GOT3 (cell line): ENCODE measurements at places on chromosomes 7 and 10.

- DNase-seq, result no peak
Measured at GRCh38 chr7:131425992-131426391, 98.3 kb downstream of the MKLN1 start.

- DNase-seq, result no peak
Measured at GRCh38 chr10:82572744-82573143, 697.8 kb downstream of the NRG3 start.

DNA sequence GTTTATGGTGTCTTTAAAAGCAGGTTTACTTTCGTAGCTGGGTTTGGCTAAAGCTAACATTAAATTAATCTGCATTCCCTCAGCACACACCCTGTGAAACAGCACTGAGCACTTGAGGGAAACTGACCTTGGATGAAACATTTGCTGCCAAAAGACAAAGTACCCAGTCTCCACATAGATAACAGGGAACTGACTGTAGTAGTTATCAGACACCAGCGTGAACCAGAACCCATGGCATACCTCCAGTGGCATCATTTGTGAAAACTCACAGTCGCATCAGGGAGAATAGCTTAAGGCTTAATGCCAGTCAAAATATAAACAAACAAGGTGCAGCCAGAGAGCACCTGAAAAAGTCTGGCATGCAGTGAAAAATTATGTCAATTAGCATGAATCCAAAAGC is 357.8 kb upstream of the C7orf33 start:
- no peak for DNase-seq

DNA sequence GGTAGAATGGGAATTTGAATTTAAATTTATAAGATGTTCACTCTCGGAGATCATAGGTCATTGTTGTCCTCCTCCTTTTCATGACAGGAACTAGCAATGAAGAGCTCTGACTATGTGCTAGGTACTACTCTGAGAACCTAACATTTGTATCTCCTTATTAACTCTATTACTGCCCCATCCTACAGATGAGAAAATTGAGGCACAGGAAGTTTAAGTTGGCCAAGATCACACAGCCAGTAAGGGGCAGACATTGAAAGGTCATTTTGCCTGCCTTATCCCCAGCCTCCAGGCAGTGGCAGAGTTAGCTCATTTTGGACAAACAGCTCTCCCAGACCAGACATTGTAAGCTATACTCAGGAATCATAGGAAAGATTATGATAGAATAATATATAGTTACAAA is 6.0 kb downstream of the SRGN start:
- DNase-seq, result no peak

DNA sequence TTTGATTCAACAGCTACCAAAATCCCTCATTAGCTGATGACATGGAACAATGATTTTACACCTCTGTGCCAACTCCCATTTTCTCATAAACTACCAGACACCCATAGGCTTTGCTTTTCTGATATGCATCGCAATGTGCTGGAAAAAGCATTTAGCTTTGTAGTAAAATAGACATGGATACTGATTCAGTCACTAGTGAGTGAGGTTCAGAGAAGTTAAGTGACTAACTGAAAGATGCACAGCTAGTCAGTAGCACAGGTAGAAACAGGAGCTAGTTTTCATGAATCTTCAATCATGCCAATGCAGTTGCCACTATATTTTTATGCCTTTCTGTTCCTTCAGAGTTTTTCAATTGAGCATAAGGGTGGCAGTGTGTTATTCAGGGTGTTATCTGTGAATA is 38.7 kb downstream of the PRKG1 start:
- no peak for DNase-seq

DNA sequence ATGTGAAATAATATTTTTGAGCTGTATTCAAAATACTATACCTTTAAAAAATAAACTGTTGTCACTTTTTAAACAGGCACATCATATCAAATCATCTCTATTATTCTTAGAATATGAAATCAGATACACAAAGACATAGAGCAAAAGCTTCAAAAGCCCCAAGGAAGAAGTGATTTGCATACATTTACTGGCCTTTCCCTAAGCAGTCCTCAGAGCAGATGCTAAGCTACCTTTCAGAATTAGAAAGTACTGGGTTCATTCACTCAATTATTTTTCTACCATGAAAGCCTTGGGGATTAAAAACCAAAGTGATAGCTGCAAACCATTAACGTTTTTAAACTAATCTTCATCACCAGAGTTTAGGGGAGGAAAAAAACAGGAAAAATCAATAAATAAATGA is 55.8 kb upstream of the RNF148 start:
- no peak for DNase-seq

GRCh38 chr10:60871215-60871614 is 72.8 kb downstream of the RHOBTB1 start:
- DNase-seq, result no peak

DNA sequence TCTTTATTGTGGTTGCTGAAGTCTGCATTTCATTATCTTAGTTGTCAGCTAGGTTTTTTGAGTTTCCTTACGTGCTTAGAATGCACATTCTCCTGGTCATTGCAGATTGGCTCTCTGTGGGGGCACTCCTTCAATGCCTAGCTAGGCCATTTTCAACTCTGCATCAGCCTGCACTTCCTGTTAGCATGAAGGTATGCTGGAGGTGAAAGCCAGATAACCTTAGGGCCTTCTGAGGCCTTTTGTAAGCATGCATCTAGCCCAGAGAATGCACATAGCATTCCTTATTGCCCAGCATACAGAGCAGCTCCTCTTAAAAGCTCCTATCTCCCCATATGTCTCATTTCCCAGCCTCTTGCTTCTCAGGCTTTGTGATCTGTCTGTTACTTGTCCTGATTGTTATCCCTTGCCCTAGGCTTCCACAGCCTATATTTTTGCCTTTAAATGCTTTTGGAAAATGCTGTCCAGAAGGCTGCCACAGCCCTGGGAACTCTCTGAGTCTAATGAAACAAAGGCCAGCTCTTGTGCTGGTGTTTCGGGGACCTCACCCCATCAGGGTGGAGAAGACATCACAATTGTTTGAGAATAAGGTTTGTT is 108.1 kb upstream of the IGFBP3 start:
- no peak for DNase-seq

DNA sequence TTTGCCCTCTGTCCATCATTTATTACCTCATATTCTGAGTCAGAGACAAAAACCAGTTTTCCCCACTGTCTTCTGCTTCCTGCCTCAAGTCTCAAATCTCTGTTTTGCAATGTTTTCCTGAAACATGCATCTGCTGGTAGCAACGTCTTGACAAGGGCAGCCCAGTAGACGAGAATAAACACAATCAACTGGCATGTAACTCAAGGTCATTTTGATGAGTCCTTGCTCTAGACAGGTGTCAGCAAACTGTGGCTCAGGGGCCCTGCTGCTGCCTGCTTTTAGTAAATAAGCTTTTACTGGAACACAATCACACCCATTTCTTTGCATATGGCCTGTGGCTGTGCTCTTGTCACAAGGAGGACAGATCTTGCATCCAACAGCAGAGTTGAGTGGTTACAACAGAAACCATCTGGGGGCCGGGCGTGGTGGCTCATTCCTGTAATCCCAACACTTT is 59.8 kb downstream of the ITIH5 start:
- DNase-seq, result no peak

- no peak for DNase-seq
Measured at GRCh38 chr7:88254721-88255424, 35.0 kb upstream of the SRI start.

GRCh38 chr7:21972397-21972784 is 26.7 kb upstream of the CDCA7L start:
- no peak for DNase-seq

- DNase-seq, result no peak
Measured at GRCh38 chr7:158129037-158130022, 458.3 kb downstream of the PTPRN2 start.

- DNase-seq, result no peak
Measured at GRCh38 chr7:35681231-35682029, 13.5 kb downstream of the HERPUD2 start.

GRCh38 chr10:9868499-9868898 is 1149.2 kb upstream of the CELF2 start:
- DNase-seq, result no peak

DNA sequence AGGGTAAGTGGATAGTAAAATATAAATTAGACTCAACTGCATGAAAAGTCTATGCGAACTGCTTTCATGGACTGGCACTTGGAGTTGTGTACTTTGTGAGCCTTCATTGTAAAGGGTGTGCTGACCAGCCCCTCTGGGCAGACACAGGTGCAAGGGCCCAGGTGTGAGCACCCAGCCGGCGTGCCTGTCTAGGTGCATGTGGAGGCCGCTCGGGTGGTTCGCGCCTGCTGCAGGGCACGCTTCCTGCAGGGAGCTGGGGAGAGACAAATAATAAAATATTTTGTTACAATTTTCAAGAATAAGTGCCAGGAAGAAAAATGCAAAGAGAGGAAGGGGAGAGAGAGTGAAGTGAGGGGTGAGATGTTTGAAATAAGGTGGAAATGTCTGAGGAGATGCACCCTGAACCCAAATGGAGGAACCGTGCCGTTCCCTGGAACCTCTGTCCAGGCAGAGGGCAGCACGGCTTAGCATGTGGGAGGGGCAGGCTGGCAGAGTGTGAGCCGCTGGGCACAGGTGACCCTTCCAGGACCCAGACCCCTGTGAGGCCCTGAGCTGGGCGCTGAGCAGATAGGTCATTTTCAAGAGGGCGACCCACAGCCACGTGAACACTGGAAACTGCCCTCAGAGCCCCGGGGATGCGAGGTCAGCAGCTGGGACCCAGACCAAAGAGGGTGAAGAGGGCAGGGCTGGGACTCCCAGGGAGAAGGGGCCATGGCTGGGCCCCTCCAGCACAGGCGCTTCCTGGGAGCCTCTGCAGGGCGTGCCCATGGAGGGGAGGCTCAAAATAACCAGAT is 28.7 kb downstream of the RNF32 start:
- DNase-seq, result no peak

DNA sequence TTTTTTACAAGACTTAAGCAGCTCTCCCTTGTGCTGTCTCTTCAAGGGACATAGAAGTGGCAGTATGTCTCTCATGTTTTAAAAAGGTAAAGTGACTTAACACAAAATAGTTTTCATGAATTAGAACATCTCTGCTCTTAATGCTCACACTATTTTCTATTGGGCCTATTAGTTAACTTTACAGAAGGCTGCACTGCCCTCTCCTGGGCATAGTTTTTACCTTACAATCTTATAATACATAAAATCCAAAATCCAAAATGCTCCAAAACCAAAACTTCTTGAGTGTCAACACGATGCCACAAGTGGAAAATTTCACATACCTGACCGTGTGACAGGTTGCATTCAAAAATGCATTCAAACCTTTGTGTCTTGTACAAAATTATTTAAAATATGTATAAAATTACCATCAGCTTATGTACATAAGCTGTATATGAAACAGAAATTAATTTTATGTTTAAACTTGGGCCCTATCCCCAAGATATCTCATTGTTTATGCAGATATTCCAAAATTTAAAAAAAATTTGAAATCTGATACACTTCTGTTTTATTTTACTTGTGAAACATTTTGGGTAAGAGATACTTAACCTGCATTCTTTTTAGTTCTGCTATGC is 25.8 kb downstream of the TES start:
- DNase-seq, result no peak

GRCh38 chr7:51303142-51303525 is 13.5 kb downstream of the COBL start:
- no peak for DNase-seq

DNA sequence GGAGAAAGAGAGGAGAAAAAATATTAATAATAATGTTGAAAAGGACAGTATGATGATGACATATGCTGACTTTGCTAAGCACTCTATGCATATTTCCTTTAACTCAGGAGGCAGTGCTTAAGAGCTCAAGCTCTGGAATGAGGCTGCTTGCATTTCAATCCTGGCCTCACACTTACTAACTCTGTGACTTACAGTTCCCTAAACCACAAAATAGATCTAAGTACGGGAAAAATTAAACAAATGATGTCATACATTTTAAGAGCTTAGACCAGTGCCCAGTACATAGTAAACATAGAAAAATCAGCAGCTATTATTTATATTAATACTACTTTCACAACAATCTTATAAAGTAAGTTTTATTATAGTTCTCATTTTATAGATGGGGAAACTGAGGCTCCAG is 61.3 kb downstream of the GFRA1 start:
- DNase-seq, result no peak
